ENCODE measurements at places on chromosomes 12 and 14.

GRCh38 chr14:33250963-33251362 lies 312.3 kb downstream of the NPAS3 start:
- DNase-seq, result no peak

GRCh38 chr12:56785874-56786273 lies 22.8 kb downstream of the HSD17B6 start:
- no peak for DNase-seq

- DNase-seq, result no peak
Observed at GRCh38 chr12:34393821-34394150, 371.5 kb downstream of the ALG10 start.

DNA sequence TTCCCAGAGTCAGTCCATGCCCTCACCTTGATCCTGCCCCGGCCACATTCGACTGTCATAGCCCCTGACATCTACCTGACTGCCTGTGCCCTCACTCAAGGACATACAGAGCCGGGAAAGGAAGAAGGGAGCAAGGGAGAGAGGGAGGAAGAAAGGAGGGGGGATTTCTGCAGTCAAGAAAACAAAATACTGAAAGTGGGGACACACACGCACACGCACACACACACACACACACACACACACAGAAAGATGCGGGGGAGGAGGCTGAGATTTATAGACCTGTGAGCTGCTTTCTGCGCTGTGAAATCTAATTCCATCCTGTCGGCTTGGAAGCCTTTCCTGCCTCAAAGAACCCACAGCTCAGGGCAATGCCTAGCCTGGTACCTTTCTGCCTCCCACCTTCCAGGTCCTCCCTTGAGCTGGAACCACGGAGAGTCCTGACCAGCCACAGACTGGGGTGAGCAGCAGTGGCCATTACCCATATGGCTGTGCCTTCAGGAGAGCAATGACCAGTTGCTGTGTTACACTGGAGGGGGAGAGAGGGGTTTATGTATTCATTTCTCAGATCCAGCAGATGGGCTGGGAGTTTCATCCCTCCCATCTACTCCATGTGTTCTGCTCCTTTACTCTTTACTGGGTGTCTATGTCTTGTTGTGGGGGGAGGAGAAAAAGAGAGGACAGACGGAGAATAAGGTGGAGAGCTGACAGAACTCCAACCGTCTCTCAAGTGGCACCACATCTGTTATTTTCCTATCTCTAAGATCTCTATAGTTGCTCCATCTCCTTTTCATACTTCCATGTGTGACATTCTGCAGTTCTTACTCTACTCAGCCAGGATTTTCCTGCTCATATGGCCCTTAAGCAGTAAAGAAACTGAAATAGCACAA lies 12.9 kb downstream of the C14orf93 start:
- no peak for DNase-seq

DNA sequence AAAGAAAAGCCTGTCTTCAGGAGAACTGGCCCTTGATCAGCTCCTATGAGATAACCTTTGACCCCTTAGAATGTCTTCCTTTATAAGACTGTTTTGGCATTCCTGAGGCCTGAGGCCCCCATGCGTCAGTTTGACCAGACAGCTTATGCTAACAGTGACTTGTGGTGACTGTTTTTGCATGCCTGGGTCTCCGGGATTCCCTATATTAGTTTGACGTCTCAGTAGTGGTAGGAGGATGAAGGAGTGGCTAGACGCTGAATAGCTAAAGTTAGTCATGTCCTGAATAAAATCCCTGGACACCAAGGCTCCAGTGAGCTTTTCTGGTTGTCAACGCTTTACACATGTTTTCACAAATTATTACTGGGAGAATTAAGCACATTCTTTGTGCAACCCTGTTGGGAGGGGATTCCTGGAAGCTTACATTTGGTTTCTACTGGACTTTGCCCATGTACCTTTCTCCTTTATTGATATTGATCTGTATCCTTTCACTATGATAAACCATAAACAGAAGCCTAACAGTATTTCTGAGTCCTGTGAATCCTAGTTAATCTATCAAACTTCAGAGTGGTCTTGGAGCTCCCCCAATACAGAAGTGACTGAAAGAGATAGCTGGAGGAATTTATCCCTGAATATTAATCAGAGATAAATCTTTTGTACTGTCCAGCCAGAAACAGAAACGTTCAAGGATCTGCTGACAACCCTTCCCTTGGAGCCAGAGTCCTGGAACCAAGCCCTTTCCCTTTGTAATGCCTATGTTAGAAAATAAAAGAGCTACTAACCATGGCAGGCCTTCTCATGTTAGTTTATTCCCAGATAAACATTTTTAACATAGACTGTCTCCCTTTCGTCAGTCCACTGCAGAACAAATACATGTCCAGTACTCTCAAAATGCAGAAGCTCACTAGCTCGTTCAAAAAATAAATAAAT lies 479.2 kb downstream of the RPS29 start:
- DNase-seq, result no peak

- DNase-seq, result no peak
Observed at GRCh38 chr14:29607169-29607568, 320.5 kb downstream of the PRKD1 start.

- DNase-seq, result no peak
Observed at GRCh38 chr12:120736404-120737331, 11.0 kb downstream of the ACADS start.

DNA sequence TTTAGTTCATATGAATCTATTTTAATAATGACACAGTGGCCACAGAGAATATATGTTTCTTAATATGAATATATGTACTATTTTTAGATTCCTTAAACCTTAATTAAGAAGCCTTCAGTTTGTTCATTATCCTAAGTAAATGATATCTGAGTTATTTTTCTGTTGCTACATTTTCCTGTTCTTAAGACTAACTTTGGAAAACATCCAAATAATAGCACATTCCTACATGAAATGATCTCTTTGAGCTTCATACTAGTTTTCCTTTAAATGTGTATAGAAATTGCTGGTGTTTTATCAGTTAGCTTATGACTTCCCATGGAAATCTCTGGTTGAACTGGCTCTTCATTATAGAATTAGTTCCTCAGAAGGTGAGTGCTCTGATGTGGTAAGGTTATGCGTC lies 72.1 kb downstream of the POLR3B start:
- DNase-seq, result no peak

GRCh38 chr12:97435153-97435552 lies 27.5 kb upstream of the RMST start:
- no peak for DNase-seq

- DNase-seq, result no peak
Observed at GRCh38 chr12:1946296-1946695, 27.8 kb upstream of the CACNA2D4 start.

GRCh38 chr14:33467971-33468370 lies 482.9 kb downstream of the EGLN3 start:
- no peak for DNase-seq

GRCh38 chr12:49642370-49642802 lies 19.0 kb downstream of the PRPF40B start:
- DNase-seq, result no peak

- no peak for DNase-seq
Observed at GRCh38 chr14:23436327-23437132, 1.1 kb upstream of the MYH7 start.

DNA sequence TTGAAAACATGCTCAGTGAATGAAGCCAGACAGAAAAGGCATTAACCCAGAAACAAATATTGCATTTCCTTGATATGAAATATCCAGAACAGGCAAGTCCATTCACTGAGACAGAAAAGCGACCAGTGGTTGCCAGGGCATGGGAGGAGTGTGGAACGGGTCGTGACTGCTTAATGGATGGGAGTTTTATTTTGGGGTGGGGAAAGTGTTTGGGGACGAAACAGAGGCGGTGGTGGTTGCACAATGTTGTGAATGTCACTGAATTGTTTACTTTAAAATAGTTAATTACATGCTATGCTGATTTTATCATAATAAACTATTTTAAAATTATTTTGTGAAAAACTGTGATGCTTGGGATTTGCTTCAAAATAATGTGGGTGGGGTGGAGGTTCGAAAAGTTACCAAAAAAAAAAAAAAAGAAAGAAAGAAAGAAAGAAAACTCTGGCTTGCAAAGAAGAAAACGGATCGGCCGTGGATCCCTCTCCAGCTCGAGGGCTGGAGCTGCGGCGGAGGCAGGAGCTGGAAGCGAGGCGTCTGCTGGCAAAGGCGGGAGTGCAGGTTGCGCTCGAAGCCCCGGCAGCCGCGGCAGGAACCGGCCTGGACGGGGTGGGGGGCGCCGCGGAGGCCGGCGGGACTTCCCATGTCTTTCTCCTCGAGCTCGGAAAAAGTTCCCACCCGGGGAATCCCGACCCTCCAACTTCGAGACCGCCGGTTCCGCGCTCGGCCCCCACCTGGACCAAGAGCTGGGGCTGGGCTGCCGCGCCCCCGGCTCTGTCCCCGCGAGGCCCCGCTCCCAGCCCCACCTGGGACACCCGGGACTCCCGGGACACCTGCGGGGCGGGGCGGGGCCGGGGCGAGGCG lies 524 bp upstream of the P2RX2 start:
- no peak for DNase-seq

GRCh38 chr12:98418357-98419075 lies 96.9 kb upstream of the TMPO start:
- no peak for DNase-seq

DNA sequence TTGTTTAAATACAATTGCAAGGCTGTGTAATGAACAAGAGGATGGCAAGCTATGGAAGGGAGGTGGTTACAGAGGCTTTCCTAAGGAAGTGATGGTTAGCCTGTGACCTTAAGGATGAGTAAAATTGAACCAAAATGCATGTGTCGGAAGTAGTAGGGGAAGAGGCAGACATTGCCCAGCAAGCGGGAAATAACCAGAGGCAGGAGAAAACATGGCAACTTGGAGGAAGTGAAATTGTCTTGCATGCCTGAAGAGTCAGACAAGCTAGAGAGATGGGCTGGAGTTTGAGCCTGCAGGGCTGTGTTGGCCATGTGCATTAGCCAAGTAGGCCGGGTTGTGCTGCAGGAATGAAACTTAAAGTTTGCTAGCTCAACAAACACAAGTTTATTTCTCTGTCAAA lies 96.2 kb downstream of the BTG1 start:
- DNase-seq, result no peak

DNA sequence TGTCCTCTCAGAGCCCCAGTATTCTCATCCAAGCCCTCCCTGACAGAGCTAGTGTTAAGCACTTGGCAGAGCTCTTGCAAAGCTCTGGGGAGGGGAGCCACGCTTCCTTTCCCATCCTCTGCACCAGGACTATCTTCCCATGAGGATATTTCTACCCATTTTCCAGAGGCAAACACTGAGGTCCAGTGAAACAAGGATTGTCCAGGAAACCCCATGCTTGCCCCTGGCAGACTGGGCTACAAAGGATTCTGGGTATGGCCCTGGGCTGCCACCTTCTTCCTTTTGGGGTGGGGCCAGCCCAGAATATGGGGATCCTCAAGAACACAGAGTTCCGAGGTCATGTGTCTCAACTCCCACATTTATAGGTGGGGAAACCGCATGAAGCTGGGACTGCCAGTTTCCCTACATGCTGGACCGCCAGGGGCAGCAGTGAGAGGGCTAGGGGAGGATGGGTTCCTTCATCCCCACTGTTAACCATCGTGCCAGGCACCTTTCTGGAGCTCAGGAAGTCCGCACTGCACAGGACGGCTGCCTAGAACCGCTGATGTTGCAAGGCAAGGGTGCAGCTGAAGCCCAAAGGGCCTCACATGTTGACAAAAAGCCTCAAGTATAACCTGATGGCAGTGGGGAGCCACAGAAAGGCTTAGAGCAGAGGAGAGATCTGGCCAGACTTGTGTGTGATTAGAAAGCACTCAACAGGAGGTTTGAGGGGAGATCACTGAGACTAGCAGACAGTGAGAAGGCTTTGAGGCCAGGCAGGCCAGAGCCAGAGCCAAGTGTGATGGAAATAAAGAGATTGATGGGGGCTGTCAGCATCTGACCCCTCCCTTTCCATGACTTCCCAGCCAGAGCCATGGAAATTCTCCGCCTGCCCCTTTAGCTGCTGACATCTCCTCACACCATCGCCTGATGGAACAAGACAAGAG lies 5.5 kb upstream of the CCDC85C start:
- DNase-seq, result no peak

- no peak for DNase-seq
Observed at GRCh38 chr12:95073698-95074520, 491 bp upstream of the NR2C1 start.

DNA sequence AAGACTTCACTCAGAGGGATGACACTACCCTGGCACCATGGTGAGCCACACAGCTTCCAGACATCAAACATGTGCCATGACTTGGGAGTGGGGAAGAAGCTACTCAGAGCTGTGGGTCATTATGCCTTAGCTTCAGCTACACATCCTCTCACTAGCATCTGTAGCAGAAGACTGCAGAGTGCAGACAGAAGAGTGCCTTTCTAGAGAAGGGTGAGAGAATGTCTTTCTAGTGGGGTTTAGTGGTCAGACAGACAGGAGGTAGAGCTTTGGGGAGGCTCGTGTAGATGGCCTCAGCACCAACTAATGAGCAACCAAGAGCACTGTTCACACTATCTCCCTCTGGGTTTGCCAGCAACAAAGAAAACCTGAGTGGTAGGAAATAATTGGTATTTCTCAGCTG lies 4.9 kb upstream of the B4GALNT3 start:
- no peak for DNase-seq

DNA sequence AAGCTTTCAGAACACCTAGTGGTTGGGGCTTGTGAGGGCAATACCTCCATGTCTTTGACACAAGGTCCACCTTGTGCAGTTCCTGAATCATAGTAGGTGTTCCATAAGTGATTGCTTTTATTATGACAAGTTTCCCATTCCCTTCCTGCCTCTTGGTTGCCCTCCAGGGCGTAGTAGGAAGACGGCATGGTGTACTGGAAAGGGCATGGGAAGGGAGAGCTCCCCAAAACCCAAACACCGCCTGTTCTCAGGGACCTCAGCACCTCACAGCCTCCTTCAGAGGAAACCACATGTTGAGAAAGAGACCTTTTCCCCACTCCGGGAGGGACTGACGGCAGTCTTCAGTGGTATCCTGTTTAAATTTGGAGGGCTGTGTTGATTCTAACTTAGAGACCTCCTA lies 21.1 kb downstream of the EVL start:
- no peak for DNase-seq

DNA sequence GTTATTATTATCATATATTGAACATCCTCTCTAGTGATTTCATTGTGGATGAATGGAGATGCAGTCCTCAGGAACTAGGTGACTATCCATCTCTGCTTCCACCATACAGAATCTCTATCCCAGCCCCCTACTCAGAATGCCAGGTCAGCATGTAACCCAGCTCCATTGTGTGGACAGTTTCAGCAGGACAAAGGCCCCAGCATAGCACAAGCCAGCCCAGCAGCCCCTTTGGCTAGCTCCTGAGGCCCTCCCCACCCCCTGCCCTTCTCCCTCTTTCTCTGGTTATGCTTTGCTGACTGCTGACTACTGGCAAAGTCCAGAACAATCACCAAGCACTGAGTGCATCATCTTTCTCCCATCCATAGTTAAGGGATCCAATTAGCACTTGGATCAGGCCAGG lies 5.8 kb upstream of the SPRYD4 start:
- DNase-seq, result no peak

Measured in NCI-H187 treated with DMSO at 0.1 percent for 48 hours (cell line).